ENCODE measurements at places on chromosomes 1 and 21.

DNA sequence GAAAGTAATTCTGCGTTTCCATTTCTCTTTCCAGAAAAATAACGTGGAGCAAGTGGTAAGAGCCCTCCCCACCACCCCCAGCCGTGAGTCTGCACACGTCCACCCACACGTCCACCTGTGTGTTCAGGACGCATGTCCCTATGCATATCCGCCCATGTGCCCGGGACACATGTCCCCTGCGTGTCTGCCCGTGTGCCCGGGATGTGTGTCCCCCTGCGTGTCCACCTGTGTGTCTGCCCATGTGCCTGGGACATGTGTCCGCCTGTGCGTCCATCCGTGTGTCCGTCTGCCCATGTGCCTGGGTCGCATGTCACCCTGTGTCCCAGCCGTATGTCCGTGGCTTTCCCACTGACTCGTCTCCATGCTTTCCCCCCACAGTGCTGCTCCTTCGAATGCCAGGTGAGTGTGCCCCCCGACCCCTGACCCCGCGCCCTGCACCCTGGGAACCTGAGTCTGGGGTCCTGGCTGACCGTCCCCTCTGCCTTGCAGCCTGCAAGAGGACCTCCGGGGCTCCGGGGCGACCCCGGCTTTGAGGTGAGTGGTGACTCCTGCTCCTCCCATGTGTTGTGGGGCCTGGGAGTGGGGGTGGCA, 5.6 kb downstream of the COL6A1 start:
- DNase-seq: no peak

GRCh38 chr1:108644984-108645383, 15.9 kb downstream of the HENMT1 start:
- DNase-seq: no peak

DNA sequence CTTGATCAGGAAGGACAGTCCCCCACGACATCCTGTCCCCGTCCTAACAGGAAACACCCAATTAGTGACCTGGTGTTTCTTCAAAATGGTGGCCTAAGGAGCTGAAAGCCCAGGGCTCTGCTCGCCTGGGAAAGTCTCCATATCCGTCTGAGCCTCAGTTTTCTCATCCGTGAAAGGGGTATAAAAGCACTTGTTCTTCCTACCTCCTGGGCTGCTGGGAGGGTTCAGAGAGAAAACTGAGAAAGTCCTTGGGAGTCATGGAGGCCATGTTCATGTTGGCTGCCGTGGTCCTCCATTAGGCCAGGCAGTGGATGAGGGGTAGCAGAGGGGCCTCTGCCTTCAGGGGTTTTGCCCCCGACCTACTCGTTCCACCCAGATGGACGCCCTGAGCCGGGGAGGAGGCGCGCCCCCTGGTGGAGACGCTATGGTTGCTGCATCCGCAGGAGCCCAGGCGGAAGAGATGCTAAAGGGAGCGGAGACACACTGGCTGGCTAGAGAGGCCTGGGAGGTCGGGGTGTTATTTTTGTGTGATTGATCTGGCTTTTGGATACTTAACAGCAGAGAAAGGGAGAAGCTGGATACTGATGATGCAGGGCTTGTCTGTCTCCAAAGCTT, 113.5 kb downstream of the PRDM2 start:
- DNase-seq: no peak

GRCh38 chr1:112304126-112304525, 91.9 kb upstream of the CTTNBP2NL start:
- no peak for DNase-seq

GRCh38 chr1:65422241-65423203, 2.1 kb downstream of the LEPR start:
- peak; percentile 12 for DNase-seq

DNA sequence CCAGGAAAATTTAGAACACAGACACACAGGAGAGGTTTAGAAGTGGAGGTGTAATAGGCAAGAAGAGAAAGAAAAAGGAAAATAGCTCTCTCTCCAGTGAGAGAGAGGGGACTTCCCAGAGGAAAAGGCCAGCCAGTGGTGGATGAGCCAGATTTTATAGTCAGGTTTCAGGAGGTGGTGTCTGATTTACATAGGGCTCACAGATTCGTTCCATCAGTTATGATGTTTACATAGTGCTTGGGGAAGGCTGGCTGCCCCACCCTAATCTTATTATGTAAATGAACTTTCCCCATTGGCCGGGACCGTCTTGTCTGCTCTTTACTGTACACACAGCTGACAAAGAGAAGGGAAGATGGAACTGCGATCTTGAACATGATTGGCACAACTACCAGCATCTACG, 797.3 kb downstream of the PLA2G4A start:
- no peak for DNase-seq

DNA sequence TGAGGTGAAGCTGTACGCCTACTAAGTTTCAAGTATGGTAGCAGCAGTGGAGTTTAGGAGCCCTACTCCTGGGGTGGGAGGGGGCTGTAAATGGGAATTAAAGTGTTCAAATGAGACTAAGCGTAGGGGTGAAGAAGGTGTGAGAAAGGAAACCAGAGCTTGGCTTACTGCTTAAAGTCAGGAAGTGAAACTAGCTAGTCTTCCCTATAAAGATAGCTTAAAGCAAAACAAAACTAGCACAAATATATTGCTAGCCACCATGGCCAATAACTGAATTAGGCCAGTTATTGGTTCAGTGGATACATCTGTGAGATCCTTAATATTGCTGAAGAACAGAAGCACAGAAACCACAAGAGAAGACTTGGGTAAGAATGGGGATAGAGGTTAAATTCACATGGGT, 492.2 kb upstream of the PKN2 start:
- no peak for DNase-seq

DNA sequence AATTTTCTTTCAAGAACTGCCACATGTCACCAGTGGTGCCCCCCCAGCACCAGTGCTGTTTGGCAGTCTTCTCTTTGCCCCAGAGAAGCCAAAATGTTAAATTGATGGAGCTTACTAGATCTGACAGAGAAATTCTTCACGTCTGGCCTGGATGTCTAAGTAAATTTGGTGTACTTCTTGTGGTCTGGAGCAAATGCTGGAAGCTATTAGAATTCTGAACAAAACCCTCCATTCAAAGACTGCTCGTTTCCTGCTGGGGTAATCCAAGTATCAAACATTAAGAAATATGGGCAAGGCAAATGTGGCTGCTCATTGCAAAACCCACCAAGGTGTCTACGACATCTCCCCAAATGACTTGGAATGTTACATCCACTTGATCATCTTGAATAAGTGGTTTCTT, 92.3 kb downstream of the ROR1 start:
- DNase-seq: peak; percentile 49

DNA sequence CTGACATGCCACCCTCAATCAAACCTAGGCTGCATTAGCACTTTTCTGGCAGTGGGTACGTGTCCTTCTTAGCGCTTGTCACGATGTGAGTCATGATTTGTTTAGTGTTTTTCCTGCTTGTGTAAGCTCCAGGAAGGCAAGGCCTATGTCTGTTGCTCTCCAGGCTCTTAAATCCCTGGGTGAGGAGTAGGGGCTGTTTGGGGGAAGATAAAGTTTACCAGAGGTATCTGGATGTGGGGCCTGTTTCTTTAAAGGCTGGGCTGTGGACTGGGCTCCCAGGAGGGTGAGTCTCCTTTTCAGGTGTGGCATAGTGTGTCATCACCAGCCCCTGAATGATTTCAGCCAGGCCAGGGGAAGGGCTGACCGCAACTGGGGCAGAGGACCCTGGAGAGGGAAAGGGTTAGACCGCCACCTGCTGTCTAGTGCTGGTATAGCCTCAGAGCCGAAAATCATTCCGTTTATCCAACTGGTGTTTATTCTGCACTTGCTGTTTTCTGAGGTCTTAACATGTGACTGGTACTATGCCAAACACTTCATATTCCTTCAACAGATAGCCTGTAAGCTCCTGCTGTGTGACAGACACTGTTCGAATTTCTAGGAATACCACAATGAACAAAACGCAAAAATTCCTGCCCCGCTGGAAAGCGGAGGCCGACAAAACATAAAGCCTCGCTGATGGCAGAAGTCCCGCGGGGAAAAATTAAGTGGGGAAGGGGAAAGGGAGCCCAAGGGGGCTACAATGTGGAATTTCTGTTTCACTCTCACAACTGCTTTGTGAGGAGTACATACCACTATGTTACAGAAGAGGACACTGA, 9.7 kb downstream of the SERINC2 start:
- DNase-seq: peak; percentile 31
